Activated naive CD8-positive, alpha-beta T cell treated with anti-CD3 and anti-CD28 coated beads for 36 hours (primary cell): ENCODE measurements at places on chromosomes 4 and X.

- DNase-seq = no peak
Observed at GRCh38 chrX:97494756-97495372, 611.2 kb downstream of the RPA4 start.

DNA sequence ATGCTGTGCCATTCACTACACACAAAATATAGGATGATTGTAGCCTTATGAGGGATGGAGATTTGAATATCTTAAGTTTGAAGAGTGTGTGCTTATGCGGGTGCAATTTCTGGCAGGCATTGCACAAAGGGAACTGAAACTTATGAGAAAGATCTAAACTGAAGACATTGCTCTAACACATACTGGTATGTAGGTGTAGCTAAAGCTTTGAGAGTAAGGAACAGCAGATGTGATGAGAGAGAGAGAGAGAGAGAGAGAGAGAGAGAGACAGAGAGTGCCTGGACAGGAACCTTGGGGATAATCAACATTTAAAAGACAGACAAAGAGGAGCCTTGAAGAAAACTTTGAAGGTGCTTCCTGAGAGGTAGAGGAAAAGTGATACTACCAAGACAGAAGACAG, 379.7 kb downstream of the SPRY1 start:
- DNase-seq = no peak

DNA sequence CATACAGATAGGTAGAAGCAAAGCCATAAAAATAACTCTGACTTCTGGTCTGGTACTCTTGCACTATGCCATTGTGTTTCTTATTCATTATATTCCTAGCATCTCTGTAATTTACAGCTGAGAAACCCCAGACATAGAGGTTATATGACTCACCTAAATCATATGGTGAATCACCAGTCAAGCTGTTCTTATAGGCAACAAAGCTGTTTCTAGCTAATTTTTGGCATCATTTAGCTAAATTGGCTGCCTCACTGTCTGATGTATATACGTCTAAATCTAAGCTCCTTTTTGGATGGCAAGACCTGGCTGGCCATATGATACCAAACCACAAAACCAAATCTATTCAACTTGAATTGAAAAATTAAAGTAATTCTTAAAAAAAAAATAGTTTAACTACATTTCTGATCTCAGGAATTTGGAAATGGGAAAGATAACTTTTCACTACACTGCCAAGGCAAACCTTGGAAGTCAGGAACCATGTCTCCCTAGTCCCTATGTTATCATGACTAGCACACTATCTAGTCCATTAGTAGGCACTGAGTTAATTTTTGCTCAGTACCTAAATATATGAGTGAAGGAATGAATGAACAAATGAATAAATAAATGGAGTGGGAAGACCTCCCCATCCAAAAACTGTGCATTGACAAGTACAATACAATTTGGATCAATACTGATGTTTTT, 41.3 kb upstream of the STAG2 start:
- DNase-seq = no peak

DNA sequence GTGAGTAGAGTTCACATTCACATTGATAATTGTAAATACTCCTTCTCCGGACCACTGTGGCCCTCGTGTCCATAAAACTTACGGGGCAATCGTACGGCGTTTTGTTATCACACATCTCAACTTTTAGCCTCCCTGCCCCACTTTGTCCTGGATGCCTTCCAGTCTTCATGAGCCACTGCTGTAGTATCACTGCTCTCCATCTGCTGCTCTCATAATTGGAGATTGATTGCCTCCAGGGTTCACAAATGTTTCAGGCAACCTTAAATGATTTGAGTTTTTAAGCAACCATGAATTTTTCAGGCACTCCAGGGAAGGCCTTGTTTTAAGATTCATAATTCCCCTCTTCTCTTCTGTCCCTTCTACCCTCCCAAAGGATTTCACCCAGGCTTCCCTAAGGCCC, 28.4 kb downstream of the ALPK1 start:
- DNase-seq = no peak

- DNase-seq = no peak
Observed at GRCh38 chr4:155903453-155903852, at the start of gene TDO2. TDO2 (plus strand) TSS chr4:155903696; CDS start chr4:155903759, 63 bp downstream.

DNA sequence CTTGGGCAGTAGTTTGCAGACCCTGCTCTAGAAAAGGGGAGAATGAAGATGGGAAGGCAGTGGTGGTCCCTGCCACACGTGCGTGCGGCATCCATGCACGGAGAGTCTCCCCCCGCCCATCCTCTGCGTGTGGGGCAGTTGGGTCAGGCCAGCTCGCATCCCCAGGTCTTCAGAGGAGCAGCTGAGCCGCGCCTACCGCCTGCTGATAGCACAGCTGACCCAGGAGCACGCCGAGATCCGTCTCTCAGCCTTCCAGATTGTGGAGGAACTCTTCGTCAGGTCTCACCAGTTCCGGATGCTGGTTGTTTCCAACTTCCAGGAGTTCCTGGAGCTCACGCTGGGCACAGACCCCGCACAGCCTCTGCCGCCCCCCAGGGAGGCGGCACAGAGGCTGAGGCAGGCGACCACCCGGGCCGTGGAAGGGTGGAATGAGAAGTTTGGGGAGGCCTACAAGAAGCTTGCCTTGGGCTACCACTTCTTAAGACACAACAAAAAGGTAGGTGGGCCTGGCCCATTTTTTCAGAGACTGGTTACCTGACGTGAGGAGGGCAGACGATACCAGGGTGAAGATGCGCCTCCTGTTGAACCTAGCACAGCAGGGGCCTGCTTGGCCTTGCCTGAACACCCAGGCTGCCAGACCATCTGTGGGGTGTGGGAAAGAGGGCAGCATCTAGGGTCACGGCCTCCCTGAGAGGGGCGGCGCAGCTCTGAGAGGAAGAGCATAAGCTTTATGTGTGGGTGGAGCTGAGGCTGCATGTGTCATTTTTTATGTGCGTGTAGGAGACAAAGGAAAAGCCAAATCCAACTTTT, 2.6 kb downstream of the UVSSA start:
- DNase-seq = no peak

GRCh38 chr4:106358899-106359298, 9.7 kb downstream of the GIMD1 start:
- DNase-seq = no peak

DNA sequence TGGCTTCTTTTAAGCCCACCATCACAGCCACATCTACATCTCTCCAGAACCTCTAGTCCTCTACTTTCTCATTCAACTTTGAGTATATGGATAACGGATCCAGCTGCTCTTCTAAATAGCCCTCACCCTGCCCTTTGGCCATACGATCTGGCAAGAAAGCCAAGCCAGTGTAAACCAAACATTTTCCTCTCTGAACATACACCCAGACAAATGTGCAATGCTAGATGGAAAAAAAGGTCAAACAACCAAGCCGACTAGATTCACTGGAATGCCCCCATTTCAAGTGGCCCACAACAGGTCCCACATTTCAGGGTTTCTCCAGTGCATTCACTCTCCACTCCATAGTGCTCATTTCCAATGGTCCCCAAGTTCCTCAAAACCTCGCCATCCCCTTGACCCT, 24.0 kb downstream of the USP46 start:
- DNase-seq = no peak

DNA sequence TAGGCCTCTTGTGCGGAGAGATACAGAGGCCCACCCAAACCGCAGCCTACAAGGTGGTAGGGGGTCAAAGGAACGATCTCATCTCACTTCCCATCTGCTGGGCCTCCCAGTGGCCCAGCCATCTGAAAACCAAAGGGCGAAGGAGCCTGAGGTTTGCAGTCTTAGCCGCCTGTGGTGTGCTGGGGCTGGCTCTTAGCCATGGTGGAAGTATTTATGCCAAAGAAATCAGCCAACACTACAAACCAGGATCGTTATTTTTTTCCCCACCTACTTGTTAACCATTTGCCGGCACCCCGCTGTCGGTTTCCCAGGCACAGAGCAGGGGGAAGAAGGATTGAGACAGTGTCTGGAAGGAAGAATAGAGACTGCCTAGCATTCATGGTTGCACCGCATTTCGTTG, 30.9 kb upstream of the CDKL5 start:
- DNase-seq = no peak

- DNase-seq = no peak
Observed at GRCh38 chr4:118973295-118973694, 84.6 kb downstream of the SYNPO2 start.

DNA sequence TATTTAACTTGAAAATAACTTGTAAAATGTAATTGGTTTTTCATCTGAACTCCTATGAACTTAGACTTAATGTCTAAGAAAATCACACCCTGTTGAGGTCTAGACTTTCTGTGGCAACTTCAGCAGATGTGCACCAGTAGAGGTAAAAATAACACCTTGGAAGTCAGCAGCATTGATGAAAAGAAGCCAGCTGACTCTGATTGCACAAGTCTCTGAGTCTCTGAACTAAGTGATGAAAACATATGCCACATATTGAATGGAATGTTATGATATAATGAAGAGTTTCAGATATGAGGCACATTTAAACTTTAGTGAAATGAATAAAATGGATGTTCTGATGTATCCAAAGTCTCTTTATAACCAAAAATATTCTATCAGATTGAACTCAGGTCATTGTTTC, 155.4 kb downstream of the GPM6A start:
- no peak for DNase-seq

- no peak for DNase-seq
Observed at GRCh38 chrX:22121161-22121560, 89.0 kb downstream of the PHEX start.

DNA sequence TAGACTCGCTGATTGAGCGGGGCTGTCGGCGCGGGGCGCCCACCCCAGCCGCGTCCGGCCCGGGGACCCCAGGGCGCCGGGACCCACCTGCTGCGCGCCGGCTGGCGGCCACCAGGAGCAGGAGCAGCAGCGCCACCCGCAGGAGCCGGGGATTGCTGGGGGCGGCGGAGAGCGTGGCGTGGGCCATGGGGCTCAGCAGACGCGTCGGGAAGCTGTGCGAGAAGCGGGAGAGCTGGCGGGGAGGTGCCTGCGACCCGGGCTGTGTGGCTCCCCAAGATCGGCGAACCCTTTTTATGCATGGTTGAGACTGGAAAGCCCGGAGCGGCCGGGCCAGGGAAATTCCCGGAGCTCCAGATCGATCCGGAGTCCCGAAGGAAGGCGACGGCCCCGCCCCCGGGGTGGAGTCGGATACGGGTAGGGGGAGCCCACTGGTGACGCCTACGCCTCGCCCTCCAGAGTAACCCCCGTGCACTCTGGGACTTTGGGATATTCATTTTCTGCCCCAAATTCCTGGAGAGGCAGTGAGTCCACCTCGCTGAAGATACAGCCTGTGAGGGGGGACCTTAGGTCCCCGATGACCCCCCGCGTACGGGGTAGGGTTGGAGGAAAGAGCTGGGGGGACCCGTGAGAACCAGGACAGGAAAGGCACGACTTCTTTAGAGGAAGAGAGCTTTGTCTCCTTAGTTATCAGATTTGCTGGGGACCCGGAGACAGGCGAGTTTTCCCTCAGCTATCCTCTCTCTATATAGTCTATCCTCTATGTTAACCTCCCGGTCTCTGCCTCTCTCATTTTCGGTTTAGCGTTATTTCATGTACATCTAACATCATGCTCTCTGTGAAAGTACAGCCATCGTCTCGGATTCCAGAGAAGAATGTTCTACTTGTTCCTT, at the start of gene CXCL3:
CXCL3 (minus strand) TSS at position 265 of the 890 bp plus-strand sequence; CDS start at position 187, 78 bp downstream.
- DNase-seq = peak; percentile 20

- DNase-seq = no peak
Observed at GRCh38 chr4:189033801-189034347, 894.6 kb downstream of the TRIML1 start.

- DNase-seq = no peak
Observed at GRCh38 chrX:121221322-121221977, 174.0 kb downstream of the GLUD2 start.

GRCh38 chr4:153497091-153497531, 31.0 kb downstream of the TMEM131L start:
- peak; percentile 51 for DNase-seq

- DNase-seq = no peak
Observed at GRCh38 chrX:9252182-9252581, 212.7 kb upstream of the TBL1X start.

DNA sequence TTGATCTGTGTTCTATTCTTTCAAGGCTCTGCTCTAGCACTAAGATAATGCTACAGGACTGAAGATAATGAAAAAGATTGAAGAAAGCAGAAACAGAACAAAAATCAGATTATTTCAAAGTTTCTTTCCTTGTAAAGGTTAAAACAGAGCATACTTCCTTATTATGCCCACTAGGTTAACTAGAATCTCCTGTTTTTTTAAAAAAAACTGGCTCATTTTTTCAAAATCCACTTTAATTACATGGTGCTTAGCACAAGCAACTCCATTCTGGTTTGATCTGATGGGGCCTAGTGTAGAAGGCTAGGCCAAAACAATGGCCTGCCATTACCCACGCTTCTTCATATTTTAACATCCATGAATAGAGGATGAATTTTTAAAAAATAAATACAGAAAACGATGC, 1.2 kb upstream of the UBA6 start:
- no peak for DNase-seq

GRCh38 chr4:151143162-151143561, 43.7 kb downstream of the RPS3A start:
- DNase-seq = no peak

DNA sequence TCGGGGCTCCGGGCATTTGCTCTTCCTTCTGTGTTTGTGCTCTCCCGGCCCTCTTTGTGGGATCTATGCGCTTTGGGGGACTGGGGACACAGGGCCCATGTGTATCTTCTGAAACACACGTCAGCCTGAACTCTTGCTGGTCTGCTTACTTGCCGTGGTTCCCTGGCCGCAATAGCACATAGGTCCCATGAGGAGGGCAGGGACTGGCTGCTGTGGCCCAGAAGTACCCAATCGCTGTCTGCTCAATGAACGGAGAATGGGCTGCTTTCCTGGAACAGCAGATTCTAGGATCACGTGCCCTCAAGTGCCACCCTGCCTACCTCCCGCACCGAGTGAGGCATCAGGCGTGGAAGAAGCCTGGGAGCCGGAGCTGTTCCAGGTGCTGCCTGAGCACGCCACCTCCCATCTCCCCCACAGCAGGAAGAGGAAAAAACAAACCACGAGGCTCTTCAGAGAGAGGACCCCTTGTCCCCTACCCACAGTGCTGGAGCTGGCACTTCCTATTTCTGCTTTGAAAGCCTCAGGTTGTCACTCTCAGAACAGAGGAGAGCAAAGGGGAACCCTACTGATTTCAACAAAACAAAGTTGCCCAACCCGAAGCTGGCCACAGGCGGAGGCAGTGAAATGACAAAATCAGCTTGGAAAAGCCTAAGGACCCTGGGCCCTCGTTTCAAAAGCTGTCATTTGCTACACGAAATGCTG, 3.8 kb downstream of the G6PD start:
- peak; percentile 23 for DNase-seq

DNA sequence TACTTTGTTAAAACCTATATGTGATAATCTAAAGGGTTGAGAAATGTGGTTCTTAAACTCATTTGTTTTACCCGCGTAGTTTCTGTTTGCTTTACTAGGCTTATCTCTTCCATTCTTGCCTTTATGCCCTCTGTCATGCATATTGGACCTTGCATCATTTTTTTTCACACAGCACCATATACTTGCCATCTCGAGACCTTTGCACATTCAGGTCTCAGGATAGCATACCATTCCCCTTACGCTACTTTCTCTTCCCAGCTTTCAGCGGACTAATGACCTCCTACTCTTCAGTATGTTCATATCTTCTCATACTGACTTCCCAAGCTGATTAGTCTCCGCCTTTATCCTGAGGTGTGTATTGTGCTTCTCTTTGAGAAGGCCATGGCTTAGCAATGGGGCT, 40.5 kb downstream of the USP38 start:
- no peak for DNase-seq

- no peak for DNase-seq
Observed at GRCh38 chrX:103063191-103063845, 653 bp downstream of the BEX1 start.

GRCh38 chr4:60485276-60485675, 714.9 kb upstream of the ADGRL3 start:
- DNase-seq = no peak

GRCh38 chr4:142656178-142656577, 189.9 kb downstream of the INPP4B start:
- peak; percentile 12 for DNase-seq
